Activated CD4-positive, alpha-beta T cell treated with anti-CD3 and anti-CD28 coated beads, Interleukin-2, amount 10 ng/mL, durations not matched to agents 24 days and 14 days (primary cell): ENCODE measurements at places on chromosomes 16 and 17.

DNA sequence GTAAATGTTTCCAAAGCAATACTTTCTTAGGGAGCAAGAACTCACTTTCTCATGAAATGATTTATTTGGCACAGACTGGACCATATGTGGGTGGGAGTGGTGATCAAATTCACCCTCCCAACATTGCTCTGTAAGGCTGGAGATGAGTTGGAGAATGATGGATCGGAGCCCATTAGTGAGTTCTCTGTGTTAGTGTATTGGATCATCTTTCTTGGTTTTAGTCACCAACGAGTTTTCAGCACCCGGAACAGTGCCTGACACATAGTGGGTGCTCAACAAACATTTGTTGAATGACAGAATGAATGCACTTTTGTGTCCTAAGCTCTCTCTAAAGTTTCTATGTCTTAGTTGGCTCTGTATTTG lies 104.5 kb upstream of the FAM20A start:
- no peak for DNase-seq

DNA sequence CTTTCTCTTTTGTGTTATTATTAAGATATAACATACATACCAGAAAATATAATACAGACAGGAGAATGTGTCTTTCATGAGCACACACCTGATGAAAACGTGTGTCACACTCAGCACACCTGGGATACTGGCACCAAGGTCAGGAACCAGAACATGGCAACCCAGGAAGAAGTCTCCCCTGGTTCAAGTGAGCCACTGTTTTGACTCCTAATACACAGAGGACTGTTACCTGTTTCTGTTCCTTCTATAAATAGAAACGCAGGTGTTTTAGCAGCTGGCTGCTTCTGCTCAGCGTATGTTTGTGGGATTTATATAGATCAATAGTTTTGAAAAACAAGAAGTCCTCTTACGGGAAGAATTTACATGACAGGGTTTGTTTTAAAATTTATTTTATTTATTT lies 3.5 kb downstream of the SEC14L1 start:
- no peak for DNase-seq

DNA sequence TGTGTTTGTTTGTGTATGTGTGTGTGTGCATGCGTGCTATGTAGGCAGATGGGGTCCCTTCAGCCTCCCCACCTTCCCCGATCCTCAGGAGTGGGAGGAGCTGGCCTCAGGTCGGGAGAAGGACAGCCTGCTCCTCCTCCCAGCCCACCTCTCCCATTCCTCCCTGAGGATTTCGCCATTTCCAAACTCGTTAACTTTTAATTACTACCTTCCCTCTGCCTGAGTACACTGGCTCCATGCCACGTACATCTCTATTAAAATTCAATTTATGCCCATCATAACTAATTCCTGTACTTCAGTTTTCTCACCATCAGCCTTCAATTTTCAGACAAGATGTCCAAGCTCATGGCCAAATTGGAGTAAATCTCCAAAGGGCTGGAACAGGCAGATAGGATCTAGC lies 148.6 kb downstream of the SDK2 start:
- DNase-seq: no peak

DNA sequence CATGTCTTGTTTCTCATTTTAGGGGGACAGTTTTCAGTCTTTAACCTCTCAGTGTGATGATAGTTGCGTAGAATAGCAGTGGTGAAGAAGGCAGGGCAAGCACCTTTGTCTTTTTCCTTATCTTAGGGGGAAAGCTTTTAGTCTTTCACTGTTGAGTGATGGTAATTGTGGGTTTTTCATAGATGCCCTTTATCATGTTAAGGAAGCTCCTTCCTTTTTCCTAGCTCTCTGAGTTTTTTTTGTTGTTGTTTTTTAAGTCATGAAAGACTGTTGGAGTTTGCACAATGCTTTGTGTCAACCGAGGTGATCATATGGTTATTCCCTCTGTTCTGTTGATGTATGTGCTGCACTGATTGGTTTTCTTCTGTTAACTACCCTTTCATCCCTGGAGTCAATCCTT lies 15.7 kb downstream of the NOL11 start:
- DNase-seq: no peak

GRCh38 chr17:18143044-18143936 lies 34.7 kb downstream of the MYO15A start:
- no peak for DNase-seq

DNA sequence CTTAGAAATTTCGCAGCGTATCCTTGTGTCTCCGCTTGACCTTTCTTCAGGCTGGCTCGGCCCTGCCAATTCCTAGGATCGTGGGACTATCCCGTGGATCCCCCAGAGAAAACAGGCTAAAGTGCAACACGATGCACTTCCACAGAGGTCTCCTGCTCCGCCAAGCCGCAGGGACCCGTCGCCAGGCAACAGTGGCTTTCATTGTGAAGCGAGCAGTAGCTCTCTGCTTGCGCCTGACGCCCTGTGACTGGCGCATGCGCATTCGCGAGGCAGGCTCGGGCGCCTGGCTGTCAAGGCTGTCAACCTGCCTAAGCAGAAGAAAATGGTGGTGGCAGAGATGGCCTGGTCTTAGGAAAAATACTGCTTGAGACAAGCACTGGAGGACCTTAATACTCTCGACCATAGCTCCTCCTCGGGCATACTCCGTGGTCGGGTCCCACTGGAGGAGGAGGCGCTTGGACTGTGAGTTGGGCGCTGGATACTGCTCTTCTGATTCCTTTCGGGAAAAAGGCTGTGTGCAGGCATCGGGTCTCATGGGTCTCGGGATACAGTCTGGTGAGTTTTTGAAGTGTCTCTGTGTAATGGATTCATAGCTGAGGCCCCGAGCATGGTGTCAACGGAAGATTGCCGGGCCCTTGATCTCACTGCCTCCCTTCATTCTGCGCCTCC lies 2336.1 kb downstream of the TP53TG3F start:
- no peak for DNase-seq
